ENCODE measurements at places on chromosomes 12 and 14.

- no peak for DNase-seq
These were observed 16.6 kb downstream of the MGP start for GRCh38 chr12:14868916-14869506.

- DNase-seq: peak; percentile 62
These were observed 4.5 kb downstream of the DAO start for GRCh38 chr12:108884116-108885012.

GRCh38 chr12:76020281-76020680 lies 11.3 kb downstream of the PHLDA1 start:
- peak; percentile 68 for DNase-seq

GRCh38 chr12:90940872-90941499 lies 14.0 kb downstream of the CCER1 start:
- DNase-seq: peak; percentile 1

DNA sequence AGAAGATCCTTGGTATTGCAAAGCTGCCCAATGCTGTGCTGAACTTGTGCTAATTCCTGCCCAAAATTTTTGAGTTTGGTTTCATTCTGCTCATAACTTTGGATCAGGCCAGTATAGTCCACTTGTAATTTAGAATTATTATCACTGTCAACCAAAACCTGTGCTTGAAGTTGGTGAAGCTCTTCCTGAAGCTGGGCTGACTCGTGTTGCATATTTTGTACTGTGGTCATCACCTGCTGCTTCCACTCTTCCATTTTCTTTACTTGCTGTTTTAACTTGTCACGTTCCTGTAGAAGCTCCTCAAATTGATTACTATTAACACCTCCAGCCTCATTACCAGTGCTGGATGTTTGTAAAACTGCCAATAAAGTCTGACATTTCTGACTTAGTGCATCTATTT lies 35.8 kb downstream of the TRIP11 start:
- DNase-seq: no peak

DNA sequence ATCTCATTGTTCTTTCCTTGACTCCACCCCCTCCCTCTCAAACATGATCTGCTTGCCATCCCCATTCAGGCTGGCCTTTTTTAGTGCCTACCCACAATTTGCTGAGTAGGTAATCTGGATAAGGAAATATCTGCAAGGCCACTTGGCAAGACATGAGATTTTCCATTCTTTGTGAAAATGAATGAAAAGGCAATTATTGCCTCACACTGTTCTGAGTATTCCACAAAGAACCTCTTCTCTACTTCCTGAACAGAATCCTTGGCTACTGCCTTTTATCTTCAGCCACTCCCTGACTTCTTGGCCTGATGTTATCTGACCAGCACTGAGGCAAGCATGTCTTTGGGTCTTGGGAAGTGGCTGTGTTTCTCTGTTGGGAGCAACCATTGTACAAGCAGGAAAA lies 263.2 kb upstream of the ATP2B1 start:
- DNase-seq: no peak

GRCh38 chr12:121673013-121673511 lies 3.6 kb upstream of the MORN3 start:
- no peak for DNase-seq

GRCh38 chr14:99459481-99460100 lies 21.1 kb downstream of the SETD3 start:
- no peak for DNase-seq

DNA sequence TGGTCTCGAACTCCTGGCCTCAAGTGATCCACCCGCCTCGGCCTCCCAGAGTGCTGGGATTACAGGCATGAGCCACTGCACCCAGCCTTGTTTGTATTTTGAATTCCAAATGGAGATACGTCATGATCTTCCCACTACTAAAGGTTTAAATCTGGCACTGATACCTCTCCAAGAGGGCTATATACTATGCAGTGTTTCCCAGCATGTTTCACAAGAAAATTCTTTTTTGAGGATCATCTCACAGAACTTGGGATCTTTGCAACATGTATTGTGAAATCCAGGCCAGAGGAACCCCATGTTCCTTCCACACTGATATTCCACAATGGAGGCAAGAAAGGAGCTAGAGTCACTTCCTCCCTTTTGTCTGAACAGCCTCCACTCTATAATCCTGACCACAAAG lies 112.7 kb downstream of the NT5DC3 start:
- no peak for DNase-seq

- peak; percentile 76 for DNase-seq
These were observed 2.3 kb downstream of the SLC48A1 start for GRCh38 chr12:47775100-47775911.

GRCh38 chr14:59739794-59740193 lies 130.8 kb downstream of the RTN1 start:
- no peak for DNase-seq

DNA sequence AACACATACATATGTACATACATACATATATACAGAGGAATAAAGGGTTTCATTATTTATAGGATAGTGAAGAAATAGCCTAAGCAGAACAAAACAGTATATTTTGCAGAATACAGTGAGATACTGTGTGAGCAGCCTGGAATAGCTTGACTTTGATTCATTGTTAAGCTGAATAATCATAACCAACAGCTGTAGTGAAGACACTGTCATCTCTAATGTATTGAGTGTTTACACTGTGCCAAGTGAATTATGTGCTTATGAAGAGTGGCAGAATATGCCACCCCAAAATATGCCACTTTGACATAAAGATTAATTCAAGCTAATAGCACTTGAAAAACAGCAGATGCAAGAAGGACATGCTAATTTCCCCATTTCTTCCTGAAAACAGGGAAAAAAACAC lies 48.2 kb upstream of the LRFN5 start:
- no peak for DNase-seq

GRCh38 chr14:73503648-73504047 lies 12.9 kb downstream of the RIOX1 start:
- DNase-seq: no peak

DNA sequence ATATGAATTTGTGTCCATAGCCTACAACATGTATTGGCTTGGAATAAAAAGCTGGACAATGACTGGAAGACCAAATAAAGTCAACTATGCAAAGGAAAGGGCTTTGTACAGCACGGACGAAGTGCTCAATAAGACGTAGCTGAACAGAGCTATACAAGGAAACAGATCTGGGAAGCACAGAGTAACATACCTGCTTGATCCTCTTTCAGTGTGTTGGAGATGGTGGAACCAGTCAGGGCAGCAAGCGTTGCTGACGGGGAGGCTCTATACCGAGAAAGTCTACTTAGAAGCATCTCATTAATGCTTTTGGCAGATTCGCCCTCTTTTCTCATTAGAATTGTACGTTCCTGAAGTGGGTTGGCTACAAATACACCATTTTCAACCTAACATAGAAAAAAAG lies 99.3 kb downstream of the HECTD4 start:
- DNase-seq: no peak

DNA sequence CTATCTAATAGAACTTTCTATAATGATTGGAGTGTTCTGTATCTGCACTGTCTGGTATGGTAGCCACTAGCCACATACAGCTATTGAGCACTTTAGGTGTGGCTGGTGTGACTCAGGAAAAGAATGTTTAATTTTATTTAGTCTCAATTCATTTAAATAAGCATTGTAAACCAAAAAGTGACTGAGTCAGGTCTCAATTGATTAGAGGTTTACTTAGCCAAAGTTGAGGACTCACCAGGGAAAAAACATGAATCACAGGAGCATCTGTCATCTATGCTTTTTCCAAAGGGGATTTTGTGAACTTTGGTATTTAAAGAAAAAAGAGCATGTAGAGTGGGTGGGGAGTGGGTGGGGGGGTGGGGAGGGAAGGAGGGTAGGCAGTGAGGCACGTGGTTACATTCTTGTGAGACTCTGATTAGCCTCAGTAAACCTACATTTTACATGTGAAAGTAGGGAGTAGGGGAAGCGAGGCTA lies 473.1 kb downstream of the ATP23 start:
- no peak for DNase-seq

DNA sequence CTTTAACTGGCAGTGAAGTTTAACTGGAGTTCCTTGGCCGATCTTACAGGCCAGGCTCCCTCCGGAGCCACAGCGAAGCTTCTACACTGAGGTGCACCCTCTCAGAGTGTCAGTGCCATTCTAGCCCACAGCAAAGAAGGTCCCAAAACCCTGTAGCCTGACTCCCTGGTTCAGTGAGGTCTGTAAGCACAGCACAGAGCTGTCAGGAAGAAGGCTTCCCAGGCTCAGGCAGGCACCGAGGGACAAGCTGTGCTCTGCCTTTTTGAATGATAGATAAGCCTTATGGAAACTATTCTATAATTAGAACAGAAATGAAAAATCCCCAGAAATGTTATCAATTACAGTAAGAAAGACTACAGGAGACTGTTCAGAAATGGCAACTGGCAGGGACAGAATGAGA lies 40.2 kb downstream of the MOK start:
- no peak for DNase-seq

- peak; percentile 24 for DNase-seq
These were observed 13.9 kb upstream of the DNAH10 start for GRCh38 chr12:123748161-123748560.

GRCh38 chr14:104080376-104081260 lies 4.9 kb upstream of the ASPG start:
- no peak for DNase-seq

DNA sequence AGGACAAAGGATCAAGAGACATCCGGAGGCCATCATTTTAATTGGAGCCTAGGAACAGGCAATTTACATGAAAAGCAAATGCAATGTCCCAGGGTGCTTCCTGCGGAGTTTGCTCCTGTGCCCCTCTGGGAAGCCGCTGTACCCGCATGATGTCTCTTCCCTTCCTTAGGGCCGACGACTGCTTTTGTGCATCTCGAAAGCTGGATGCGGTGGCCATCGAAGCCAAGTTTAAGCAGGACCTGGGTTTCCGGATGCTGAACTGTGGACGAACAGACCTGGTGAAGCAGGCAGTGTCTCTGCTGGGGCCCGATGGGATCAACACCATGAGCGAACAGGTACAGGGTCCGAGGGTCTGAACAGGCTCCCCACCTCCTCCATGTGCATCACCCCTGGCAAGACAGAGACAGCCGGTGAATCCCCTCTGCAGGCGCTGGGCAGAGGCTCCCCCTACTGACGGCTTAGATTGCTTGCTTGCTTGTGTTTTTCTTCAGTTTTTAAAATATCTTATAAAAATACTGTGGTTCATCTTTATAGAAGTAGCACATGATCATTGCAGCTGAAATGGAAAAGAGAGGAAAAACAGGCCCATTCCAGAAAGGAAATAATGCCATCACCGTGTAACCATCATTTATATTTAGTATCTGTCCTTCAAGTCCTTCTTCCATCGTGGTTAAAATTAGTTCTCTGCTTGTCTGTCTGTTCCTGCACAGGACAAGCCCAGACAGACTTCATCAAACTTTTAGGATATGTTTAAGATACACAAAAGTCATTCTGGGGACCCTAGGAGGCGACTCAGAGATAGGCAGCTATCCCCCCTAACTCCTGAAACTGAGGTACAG lies 75.4 kb upstream of the PWP1 start:
- DNase-seq: peak; percentile 1

- DNase-seq: no peak
These were observed 799.7 kb downstream of the RPS29 start for GRCh38 chr14:48786498-48786897.

DNA sequence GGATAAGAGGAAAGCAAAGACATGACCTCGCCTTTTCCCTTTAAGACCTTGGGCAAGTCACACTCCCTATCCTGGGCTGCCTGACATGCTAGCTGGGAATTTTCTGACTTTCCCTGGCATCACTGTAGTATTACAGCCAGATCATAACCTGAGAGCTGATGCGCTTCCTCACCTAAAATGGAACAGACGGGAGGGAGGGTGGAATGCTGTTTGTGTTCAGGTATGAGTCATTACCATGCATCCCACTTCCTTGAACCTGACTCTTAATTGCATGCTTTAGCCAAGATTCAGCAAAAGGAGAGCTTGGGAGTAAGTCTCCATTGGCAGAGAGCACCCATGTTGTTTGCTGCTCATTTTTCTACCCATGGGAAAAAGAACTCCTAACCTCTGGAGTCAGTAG lies 156.5 kb downstream of the KCNK10 start:
- DNase-seq: no peak

GRCh38 chr12:20523658-20524057 lies 155.3 kb downstream of the PDE3A start:
- no peak for DNase-seq

DNA sequence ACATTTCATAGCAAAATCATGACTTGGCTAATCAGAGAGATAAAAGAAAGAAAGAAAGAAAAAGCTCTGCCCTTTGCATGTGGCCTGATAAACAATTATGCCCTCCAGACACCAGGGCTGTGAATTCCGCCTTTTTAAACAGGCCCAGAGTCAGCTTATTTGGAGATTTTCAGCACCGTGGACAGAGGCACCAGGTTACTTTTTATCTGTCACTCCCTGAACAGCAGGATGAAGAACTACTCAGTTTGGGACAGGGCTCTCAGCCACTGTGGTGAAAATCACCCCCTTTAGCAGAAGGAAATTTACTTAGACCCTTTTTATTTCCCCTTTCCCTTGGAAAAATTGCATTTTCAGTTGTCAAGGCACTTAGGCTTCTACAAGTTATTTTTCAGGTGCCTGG lies 359.9 kb downstream of the NRXN3 start:
- DNase-seq: no peak

GRCh38 chr12:121026274-121027045 lies 10.2 kb upstream of the C12orf43 start:
- no peak for DNase-seq

GRCh38 chr12:27578689-27579372 lies 54.8 kb downstream of the PPFIBP1 start:
- DNase-seq: no peak

- no peak for DNase-seq
These were observed 198.5 kb downstream of the SLC25A21 start for GRCh38 chr14:36973806-36974442.

- DNase-seq: no peak
These were observed 191.8 kb downstream of the BMP4 start for GRCh38 chr14:53764846-53765245.

DNA sequence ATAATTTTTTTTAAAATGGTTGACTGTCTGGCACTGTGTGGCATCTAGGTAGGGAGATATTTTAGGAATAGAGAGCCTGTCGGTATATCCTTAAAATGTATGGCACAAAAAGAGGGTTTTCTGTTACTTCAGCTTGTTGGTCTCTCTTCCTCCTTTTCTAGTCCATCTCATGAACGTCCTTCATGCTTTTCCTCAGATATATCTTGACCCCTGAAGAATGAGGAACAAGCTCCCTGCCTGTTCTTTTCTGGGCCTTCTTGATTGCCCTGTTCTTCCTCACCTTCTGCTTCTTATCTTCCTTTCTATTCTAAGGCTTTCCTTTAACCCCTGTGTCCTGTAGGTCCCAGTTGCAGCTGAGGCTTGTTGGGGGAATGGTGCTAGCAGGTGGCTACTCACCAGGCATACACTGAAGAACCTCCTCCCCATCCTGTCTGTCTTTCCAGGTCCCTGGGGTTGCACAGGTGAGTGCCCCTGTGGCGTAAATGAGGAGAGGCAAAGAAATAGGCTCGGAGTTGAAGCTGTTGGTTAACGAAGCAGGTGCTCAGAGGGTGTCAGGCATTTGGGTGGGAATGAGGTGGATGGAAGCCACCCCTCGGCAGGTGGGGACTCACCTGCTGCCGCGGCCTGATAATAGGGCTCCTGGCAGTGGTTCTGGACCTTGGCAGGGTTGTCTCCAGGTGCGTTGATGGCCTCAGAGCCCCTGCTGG lies 7.2 kb upstream of the C1R start:
- DNase-seq: no peak

All from GDM1 (cell line).